ENCODE measurements at places on chromosomes 13 and 19.
A peak's percentile ranks its signal among the peaks of the same experiment; 100 is the strongest.

DNA sequence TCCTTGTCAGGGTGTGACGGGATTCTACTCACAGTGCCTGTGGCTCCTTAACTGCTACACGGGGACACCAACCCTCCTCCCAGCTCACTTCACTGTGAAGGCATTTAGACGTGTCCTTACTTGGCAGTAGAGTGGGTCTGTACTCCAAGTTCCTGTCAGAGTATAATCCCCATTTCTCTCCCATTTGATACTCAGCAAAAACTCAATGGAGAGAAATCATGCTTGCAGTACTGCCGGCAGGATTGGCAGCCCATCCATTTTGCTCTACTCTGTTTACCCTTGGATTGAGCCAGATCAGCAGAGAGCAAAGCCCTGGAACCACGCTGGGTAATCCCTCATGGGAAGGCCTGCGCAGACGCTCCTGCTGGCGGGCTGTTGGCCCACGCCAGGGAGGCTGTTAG, 28.9 kb downstream of the ARL11 start:
- DNase-seq = no peak

DNA sequence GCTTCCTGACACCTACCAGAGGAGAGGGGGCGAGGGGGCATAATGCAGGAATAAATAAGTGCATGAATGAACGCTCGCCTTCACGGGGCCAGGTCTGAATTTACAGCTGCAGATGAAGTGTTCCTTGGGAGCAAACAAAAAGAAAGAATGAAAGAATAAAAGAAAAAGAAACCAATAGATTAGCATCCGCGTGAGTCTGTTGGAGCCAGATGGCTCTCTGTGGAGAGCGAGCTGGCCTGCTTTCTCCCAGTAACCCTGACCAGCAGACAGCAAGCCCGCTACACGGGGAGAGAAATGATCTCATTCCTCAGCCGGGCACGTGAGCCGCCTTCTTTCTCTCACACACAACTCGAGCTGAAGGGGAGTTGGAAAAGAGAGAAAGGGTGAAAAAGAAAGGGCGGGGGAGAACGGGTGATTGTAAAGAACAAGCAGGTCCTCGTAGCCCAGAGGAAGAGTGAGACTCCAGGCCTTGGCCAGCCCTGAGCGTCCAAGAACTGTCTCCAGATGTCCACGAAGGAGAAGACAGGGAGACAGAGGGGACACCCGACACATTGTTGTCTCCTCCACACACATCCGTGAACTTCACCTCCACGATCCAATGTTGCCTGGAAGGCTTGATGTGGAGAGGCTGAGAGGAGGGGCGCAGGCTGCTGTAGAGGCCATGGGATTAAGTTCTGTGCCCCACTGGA, 81.4 kb downstream of the RNASEH2B start:
- DNase-seq = peak; percentile 87

DNA sequence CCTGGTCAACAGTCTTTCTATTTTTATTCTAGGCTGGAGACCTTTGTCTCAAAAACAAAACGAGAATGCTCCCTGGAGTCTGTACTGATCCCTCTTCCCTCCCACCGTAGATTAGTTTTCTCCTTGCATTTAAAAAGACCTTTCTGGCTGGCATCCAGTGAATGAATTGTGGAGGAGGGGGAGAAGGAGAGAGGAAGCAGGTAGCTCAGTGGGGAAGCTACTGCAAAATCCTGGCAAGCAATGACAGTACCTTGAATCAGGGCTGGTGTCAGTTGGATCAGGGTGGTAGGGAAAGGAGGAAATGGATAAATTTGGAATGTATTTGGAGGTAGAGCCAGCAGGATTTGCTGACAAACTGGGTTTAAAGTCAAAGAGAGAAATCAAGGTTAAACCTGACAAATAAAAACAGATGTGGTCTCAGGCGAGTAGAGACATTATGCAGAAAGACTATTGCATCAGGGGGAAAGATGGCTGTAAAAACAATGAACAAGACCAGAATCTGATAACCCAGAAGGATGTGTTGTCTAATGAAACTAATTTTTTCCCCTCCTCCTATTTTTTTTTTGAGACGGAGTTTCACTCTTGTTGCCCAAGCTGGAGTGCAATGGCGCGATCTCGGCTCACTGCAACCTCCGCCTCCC, 3.5 kb upstream of the CYP2S1 start:
- no peak for DNase-seq

GRCh38 chr13:97267418-97268059, 45.4 kb downstream of the MBNL2 start:
- DNase-seq = no peak

- no peak for DNase-seq
Observed at GRCh38 chr13:56923626-56924140, 217.0 kb upstream of the PRR20A start.
